ENCODE measurements at places on chromosomes 5 and 9.

DNA sequence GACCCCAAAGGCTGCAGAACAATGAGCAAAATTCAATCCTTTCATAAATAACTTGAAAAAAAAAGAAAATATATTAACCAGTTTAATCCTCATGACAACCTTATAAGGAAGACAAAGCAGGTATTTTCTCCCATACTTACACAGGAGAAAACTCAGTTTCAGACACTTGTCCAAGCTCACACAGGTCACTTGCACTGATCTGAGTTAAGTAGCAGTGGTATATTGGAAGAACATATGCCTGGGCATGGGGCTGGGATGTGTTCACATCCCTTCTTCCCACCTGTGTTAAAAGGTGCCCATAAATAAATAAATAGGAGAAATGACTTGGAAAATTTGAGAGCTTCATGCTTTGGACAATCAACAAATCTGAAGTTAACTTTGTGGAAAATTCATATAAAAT is 63.5 kb upstream of the SELENOP start:
- no peak for DNase-seq

- DNase-seq = peak; percentile 25
These were observed 358.7 kb upstream of the KLF4 start for GRCh38 chr9:107847978-107848964.

GRCh38 chr9:111744363-111744762 is 50.4 kb downstream of the SHOC1 start:
- DNase-seq = no peak

GRCh38 chr5:122653087-122654017 is 121.5 kb upstream of the SNX2 start:
- DNase-seq = peak; percentile 66

Data from astrocyte of the hippocampus (primary cell).